Tibial nerve (tissue), 4 donors: ENCODE measurements at places on chromosomes 5 and 9. TPM values are rescaled to one million over a fixed set of nuclear protein-coding genes. Genes with fewer than 3 reads are reported as not detected.

GRCh38 chr9:126440940-126441339 lies 114.3 kb downstream of the MVB12B start:
- DNase-seq = no peak

GRCh38 chr9:136328622-136329041 lies 1.3 kb downstream of the GPSM1 start:
- DNase-seq = no peak

DNA sequence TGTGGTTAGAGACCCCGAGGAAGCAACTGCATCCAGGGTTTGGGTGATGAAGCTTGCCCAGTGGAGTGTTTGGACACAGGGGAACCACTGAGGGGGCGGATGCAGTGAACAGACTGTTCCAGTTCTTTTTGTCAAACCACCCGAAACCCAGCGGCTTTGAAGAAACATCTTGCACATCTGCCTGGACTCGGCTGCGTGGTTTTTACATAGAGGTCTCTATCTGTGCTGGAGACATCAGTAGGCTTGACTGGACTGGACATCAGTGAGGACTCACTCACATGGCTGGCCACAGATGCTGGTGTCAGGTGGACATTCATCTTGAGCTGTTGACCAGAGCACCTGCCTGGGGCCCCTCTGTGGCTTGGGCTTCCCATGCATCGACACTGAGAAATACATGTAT lies 15.3 kb upstream of the SPATA31E1 start:
- DNase-seq = no peak

GRCh38 chr9:92763721-92764380 lies 782 bp downstream of the BICD2 start:
- DNase-seq = no peak

DNA sequence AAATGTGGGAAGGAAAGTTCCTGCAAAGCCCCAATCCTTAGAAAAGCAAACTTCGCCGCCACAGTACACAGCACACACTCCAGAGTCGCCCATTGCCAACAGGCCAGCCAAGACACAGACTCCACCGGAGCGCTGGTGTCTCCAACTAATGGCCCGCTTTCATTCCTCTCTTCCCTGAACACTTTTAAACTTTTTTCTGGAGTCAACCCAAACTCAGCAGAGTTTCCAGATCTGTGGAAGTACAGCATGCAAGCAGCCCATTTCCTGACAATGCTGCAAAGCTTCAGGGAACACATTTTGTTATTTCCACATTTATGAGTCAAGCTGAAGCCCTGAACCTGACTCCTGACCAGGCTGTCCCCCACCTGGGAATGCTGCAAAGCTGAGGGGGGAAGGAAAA lies 351.9 kb downstream of the NFIB start:
- DNase-seq = no peak

DNA sequence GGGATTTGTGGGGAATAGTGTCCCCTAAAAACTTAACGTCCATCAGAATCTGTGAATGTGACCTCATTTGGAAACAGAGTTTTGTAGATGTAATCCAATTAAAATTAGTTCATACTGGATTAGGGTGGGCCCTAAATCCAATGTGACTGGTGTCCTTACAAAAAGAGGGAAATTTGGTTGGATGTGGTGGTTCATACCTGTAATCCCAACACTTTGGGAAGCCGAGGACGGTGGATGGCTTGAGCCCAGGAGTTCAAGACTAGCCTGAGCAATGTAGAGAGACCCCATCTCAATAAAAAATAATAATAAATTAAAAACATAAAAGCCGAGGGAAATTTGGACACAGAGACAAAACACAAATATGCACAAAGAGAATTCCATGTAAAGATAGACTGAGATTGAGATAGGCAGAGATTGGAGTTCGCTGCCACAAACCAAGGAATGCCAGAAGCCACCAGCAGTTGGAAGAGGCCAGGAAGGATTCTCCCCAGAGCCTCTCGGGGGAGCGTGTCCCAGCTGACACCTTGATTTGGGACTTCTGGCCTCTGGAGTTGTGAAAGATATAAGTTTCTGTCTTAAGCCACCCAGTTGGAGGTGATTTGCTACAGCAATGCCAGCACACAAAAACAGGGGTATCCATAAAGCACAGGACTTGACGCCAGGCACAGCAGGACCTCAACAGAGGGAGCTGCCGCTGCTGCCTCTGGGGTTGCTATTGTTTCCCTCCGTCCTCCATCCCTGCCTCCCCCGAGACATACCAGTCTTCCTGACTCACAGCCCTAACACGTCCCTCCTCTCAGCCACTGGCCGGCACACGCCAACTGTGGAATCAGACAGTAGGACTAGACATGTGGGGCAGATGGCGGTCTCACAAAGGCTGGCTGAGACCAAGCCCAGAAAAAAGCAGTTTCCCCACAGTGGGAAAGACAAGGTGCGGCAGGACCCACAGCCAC lies 73.8 kb upstream of the IL17B start:
- DNase-seq = no peak

DNA sequence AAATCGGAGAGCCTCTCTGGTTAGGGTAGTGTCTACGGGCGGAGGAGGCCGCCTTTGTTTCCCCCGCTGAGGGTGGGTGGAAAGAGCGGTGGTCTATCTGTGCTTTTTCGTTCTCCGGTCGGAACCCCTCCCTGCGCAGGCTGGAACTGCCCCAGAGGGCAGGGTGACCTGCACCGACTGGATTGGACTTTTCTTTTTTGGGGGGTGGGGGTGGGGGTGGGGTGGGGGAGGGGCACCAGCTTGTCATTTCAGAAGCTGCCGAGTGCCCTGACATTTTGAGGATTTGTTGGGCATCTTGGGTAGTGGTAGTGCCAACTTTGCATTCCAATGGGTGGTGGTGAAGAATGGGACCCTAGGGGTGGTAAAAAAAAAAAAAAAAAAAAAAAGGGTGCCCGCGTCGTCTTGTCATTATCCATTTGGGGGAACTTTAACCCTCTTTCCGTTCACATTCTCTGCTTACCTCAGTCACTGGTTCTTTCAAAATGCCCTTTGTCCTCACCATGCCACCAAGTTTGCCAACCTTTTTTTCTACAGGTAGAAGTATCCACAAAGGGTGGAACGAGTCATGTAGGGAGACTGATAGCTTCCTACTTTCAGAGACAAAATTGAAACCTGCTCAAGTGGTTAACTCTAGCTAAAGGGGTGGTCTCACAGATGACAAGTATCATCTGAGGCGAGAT lies 1.3 kb downstream of the UBE2R2 start:
- no peak for DNase-seq

DNA sequence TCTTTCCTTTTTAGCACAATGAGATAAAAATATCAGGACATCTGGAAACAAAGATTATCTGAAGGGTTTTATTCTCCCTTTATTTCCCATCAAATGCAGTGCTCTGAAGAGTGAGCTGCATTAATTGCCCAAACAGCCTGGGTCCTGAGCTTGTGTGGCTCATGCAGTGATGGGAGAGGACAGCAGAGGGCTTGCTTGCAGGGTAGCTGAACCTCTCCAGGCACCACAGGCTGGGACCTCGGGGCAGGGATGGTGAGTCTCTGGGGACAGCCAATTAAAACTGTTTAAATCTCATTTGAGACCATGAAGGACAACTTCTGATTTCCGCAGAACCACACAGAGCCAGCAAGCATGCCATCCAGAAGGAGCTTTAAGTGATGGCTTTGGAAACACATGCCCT lies 71.2 kb downstream of the PLAC8L1 start:
- DNase-seq = no peak

SVEP1 gene
- total RNA-seq = 97.8 TPM
